ENCODE measurements at places on chromosomes 16 and 17.
A peak's percentile ranks its signal among the peaks of the same experiment; 100 is the strongest.

GRCh38 chr17:75481194-75482068 is 25.0 kb downstream of the TMEM94 start:
- DNase-seq: no peak

DNA sequence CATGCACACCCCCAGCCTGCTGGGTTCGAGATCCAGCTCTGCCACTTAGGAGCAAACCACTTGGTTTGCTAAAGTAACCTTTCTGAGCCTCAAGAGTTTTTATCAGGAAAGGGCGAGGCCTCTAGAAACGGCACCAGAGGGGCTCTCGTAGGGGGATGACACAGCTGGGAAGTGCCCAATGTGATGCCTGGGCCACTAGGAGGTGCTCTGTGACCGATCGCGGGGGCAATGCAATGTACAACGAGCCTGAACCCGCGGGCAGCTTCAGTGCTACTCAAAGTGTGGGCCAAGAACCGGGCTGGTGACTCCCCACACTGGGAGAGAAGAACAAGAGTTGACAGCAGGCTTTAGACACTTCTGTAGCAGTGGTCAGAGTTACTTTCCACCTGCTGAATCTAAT is 9.4 kb downstream of the C16orf89 start:
- DNase-seq: no peak

GRCh38 chr17:49926886-49927285 is 42.1 kb upstream of the DLX4 start:
- DNase-seq: no peak

- no peak for DNase-seq
Observed at GRCh38 chr17:4261452-4261851, 2.3 kb downstream of the ANKFY1 start.

DNA sequence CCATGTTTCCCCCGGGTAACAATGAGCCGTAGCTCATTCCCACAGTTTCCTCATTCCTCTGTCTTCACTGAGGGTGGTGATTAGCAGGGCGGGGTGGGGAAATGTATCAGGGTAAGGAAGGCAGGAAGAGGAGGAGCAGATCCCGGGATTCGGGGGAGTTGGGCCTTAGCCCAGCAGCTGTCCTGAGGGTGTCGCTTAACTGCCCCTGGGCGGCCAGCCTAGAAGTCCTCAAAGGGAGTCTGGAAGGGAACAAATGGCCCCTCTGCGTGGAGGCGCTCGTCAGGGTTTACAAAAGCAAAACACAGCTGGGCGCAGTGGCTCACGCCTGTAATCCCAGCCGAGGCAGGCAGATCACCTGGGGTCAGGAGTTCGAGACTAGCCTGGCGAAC is 14.3 kb downstream of the MLYCD start:
- DNase-seq: no peak

DNA sequence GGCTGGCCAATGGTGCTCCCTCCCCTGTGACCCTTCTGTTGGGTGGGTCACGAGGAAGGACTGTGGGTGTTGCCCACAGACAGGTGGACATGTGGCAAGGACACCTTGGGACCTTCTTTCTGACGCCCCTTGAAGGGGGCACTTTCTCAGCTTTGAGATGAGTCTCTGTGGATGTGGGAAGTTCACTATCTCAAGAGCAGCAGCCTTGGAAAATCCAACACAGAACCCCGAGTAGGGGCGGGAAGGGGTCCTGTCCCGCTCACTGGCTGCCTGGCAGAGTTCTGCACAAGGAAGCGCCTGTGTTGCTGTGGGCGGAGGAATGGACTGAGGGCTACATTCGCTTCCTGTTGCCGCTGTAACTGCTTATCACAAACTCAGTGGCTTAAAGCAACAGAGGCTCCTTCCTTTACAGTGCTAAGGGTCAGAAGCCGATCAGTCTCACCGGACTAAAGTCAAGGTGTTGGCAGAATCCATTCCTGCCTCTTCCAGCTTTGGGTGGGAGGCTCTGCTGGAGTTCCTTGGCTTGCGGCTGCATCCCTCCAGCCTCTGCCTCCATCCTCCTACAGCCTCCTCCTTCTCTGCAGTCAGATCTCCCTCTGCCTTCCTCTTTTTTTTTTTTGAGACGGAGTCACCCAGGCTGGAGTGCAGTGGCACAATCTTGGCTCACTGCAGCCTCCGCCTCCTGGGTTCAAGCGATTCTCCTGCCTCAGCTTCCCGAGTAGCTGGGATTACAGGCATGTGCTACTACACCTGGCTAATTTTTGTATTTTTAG is 305.2 kb downstream of the SEC14L1 start:
- peak; percentile 61 for DNase-seq

Measured in activated effector memory CD4-positive, alpha-beta T cell treated with Interleukin-2 at 50 U/mL for 16 hours (primary cell).